Right hindlimb (tissue), 1 donor: ENCODE measurements at places on chromosomes 13 and 19.
A peak's percentile ranks its signal among the peaks of the same experiment; 100 is the strongest.

DNA sequence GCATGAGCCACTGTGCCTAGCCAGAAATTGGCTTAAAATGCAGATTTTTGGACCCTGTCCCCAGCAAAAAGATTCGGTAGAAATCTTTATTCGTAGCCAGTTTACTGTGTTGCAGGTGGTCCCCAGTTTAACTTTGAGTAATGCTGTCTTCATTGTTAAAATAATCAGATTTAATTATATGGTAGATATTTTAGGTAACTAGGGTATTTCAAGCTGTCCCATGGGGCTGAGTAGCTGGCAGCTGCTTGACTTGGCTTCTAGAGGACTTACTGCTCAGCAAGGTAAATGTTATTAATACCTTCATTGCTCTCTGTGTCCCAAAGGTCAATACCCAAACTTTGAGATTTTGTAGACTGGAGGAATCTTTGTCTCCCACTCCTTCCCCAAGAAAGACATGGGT lies 21.1 kb downstream of the LSM14A start:
- no peak for DNase-seq

- DNase-seq: no peak
These were observed 87.4 kb downstream of the RBM26 start for GRCh38 chr13:79318664-79319063.

DNA sequence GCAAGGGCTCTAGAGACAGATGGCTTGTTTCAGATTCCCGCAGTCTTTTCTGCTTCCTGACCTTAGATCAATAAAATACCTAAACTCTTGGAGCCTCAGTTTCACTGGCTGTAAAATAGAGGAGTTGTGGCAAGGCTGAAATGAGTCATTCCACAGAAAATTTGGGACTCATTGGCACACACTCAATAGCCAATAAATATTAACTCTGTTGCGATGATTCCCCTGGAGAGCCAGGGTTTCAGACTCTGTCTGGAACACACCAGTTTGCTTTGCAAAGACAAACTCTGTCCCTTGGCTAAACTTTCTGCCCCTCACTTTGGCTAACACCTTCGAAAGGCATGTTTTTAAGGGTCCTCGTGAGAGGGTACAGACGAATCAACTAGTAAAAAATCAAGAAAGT lies 18.1 kb upstream of the UBE2L5 start:
- DNase-seq: no peak

DNA sequence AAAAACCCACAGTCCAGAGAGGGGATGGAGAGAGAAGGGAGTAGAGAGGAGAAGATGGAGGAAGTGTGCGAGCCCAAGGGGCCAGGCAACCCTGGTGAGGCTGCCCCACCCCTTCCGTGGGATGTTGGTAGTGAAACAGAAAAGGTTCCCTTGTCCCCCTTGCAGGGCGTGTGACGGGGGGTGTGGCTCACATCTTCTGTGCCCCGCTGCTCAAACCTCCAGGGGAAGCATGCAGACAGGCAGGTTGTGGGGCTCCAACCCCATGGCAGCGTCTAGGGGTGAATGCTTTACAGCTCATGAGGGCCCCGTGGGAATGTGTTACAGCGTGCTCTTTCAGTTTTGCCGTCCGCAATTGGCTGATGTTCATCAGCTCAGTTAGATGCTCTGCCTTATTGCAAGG lies 14.7 kb upstream of the EVI5L start:
- no peak for DNase-seq

- DNase-seq: no peak
These were observed 12.6 kb downstream of the NAXD start for GRCh38 chr13:110627761-110628476.

GRCh38 chr19:6616011-6616410 lies 25.1 kb upstream of the CD70 start:
- no peak for DNase-seq

- no peak for DNase-seq
These were observed 5.9 kb downstream of the MED16 start for GRCh38 chr19:887072-887471.

- DNase-seq: peak; percentile 97
These were observed at the start of gene ZNF841 for GRCh38 chr19:52095172-52096014. ZNF841 (minus strand) TSS chr19:52095765; CDS start chr19:52084801, 10,964 bp downstream.

DNA sequence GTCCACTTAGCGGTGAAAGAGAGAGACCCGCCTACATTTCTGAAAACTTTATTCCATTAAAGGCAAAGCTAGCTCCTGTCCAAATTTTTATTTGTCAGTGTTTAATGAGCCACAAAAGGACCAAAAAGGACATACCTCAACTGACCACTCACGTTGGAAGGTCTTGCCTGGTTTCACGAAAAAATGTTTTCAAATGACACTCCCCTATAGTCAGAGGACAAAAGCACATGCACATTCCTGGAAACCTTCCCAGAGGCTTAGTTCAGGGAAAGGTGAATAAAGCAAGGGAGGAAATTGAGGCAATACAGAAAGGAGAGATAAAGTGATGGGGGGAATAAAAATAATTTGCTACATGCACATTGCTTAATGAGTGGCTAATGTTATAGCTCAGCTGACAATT lies 55.6 kb downstream of the DOCK9 start:
- no peak for DNase-seq

- DNase-seq: no peak
These were observed 16.3 kb downstream of the POP4 start for GRCh38 chr19:29622166-29623070.

GRCh38 chr13:49596221-49596620 lies 10.9 kb upstream of the RCBTB1 start:
- no peak for DNase-seq

DNA sequence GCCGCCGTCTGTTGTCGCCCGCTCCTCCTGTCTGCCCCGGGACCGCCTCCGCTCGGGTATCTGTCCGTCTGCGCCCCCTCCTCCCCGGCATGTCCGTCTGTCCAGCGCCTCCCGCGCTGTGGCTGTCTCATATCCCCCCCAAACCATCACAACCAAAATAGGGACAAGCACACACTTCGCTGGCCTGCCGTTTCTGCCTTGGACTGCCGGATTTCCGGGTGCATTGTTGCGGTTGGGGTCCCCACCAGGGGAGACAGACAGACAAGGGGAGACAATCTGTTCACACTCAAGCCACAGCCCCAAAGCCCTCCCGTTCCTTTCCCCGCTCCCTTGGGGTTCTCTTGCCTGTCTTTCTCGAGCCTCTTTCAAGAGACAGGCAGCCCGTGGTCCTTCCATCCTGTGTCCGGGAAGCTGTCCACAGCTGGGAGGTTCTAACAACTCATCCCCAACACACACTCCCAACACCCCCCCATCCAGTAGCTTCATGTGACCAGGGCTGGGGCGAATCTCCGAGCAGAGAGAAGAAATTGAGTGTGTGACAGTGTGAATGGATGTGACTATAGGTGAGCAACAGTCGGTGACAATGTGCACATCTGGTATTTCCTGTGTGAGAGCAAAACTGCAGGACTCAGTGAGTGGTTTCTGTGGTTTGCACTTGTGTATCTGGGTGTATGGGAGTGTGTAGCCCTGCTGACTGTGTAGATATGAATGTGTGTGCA lies 16.5 kb upstream of the FOSB start:
- DNase-seq: peak; percentile 77

- DNase-seq: no peak
These were observed 198.7 kb downstream of the KCTD12 start for GRCh38 chr13:76687467-76687866.

DNA sequence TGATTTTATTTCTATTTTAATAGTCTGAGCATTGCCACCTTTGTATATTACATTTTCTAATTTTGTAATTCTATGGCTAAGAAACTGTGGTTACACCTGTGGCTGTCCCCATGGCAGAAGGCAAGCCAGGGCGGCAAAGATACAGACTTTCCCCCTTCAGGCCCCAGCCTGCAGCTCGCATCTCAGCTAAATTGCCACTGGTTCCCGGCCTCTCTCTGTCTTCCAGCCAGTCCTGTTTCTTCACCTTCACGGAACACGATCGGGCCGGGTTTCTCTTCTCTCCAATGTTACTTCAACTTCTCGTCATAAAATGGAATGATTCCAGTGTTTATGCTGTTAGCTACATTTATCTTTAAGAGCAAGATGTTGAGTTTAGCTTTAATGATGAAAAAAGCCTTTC lies 124.5 kb upstream of the ZNF507 start:
- no peak for DNase-seq

- DNase-seq: no peak
These were observed 132.1 kb downstream of the ATP8A2 start for GRCh38 chr13:25503856-25504255.

DNA sequence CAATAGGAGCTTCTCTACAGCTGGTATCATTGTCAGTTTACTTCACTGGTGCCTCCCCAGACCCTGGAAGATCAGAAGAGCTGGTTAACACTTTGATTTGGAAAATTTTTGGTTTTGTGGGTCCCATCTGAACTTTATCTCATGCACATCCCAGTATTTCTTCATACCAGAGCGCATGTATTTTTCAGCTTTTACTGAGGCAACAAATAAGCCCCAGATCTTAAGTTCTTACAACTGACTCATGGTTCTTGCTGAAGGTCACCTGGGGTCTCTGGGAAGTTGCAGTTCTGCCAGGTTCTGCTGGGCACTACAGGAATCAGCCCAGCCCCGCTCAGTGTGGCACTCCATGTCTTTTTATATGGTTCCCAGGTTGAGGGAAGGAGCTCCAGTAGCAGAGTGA lies 1249.9 kb downstream of the EFNB2 start:
- DNase-seq: no peak

- DNase-seq: no peak
These were observed 1850.4 kb downstream of the OLFM4 start for GRCh38 chr13:54879036-54879435.

DNA sequence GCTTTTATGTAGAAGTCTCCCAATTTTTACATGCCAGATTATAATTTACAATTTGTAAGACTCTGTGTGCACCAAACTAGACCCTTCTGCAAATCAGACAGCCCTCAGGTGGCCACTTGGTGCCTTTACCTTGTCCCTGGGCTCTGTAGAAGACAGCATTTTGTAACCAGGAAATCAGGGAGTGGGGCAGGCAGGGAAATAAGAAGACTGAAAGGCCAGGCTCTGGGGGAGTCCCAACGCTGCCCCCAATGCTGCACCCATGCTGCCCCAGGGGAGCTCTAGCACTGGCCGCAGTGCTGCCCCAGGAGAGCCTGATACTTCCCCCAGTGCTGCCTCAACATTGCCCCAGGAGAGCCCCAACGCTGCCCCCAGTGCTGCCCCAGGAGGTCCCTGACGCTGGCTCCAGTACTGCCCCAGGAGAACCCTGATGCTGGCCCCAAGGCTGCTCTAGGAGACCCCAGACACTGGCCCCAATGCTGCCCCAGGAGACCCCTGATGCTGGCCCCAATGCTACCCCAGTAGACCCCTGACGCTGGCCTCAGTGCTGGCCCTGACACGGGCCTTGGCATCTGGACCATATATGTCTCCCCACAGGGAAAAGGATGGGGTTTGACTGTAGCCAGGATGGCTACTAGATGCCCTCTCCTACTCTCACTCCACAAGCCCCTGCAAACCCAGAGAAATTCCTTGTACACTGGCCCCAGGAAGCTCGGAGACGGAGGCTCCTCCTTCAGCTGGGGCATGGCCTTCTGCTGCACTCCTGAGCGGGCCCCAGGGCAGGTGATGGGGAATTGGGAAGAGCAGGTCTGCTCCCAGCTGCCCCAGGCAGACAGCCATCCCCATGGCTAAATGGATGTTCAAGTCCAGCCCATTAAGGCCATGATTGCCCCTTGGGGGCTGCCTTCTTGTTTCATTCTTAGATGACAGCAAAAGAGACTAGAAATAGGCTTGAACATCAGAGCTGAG lies 23.6 kb downstream of the VSTM2B start:
- no peak for DNase-seq

DNA sequence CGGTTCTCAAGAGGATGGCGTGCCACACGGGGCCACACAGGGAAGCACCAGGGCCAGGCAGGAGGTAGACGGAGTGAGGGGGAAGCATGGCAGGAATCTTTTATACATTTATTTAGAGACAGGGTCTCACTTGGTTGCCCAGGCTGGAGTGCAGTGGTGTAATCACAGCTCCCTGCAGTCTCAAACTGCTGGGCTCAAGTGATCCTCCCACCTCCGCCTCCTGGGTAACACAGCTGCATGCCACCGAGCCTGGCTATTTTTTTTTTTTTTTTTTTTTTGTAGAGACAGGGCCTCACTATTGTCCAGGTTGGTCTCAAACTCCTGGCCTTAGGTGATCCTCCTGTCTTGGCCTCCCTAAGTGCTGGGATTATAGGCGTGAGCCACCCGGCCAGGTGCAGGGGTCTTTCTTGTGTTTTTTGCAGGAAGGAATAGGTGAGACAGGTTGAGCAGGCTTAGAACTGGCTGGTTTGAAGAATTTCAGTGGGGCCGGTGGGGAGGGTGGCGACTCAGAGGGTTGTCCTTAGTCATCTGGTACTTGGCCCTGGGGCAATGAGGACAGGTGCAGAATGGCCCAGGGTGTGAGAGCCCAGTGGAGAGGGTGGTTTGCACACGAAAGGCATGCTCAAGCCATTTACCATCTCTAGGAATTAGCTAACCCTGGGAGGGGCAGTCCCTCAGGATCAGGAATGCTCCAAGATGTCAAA lies 7.6 kb downstream of the SSC5D start:
- DNase-seq: peak; percentile 18

DNA sequence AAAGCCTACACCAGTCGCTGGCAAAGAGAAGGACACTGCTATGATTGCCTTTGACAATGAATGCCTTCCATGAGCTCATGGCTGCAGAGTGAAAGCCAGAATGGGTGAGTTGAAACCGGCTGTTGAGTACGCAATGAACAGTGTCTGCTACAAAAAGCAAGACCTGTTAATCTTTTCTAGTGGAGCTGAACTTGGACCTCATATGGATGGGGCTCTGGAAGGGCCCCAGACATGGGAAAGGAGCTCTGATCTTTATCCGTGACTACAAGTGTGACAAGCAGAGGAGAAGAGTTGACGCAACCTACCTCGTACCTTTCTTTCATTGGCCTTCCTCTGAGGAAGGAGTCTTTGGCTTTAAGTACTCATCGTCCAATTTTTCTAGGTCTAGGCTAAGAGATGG lies 67.1 kb upstream of the TSC22D1 start:
- DNase-seq: no peak

GRCh38 chr19:45059258-45059965 lies 16.9 kb downstream of the ZNF296 start:
- DNase-seq: peak; percentile 55

DNA sequence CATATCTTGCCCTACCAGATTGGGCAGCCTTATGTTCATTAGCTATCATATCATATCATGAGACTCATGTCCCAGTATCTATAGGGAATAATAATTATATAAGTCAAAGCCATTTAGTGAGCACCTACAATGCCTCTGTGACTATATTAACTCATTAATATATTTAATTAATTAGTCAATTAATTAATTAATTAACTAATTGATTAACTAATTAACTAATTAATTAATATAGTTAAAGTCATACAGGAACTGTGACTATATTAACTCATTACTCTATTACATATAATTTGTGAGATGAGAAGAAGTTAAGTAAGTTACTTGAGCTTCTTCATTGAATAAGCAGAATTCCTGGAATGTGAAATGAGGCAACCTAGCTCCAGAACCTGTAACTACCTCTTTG lies 588.3 kb upstream of the SLITRK1 start:
- no peak for DNase-seq
